ENCODE measurements at places on chromosomes 1 and 21.

- no peak for DNase-seq
Observed at GRCh38 chr1:200819726-200820125, 53.1 kb upstream of the GPR25 start.

GRCh38 chr21:27365394-27365793, 398.5 kb upstream of the ADAMTS5 start:
- no peak for DNase-seq

DNA sequence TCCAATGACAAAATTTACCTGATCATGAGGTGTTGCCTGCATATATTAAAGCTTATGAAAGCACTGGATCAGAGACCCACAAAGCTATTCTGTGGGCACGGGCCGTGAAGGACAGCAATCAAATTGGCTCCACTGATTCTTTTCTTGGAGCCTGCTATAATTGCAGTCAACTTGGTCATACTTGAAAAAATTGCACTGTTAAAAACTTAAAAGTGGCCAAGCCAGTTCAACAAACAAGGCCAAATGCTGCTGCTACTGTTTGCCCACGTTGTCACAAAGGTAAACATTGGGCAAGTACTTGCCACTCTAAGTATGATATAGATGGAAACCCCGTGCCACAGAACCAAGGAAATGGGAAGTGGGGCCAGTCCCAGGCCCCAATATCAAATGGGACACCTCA, 37.8 kb downstream of the CYP4A11 start:
- no peak for DNase-seq

DNA sequence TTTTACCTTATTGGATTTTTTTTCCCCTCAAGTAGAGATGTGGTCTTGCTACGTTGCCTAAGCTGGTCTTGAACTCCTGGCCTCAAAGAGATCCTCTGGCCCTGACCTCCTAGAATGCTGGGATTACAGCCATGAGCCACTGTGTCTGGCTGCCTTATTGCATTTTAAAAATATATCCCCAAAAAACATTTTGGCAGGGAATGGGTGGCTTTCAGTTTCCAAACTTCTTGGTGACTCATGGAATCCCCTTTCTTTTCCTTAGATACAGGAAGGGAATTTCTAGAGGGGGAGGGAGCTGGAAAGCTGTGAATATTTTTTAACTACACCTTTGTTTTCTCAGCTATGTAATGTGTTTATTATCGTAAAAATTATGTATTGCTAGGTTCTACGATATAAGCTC, 73.3 kb downstream of the SNRPE start:
- no peak for DNase-seq

DNA sequence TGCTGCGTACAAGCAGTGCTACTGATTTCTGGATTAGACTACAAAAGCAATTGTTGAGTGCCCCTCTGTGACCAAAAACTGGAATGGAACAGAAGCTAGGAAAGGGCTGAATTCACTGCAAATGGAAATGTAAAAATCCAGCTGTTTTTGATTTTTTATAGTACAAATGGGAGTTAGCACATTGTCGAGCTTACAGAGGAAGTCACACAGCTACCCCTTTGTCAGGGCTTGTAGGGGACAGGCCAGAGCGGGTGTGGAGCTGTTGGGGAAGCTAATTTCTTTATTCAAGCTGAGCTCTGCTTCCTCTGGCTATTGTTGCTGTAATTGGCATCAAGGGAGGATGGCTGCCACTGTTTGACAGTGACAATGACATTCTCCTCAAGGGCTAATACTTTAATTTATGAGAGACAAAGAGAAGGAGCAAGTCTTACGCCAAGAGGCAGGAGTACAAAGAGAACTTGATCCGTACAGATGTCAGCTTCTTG, 96.1 kb downstream of the SLC35F3 start:
- DNase-seq, result no peak

DNA sequence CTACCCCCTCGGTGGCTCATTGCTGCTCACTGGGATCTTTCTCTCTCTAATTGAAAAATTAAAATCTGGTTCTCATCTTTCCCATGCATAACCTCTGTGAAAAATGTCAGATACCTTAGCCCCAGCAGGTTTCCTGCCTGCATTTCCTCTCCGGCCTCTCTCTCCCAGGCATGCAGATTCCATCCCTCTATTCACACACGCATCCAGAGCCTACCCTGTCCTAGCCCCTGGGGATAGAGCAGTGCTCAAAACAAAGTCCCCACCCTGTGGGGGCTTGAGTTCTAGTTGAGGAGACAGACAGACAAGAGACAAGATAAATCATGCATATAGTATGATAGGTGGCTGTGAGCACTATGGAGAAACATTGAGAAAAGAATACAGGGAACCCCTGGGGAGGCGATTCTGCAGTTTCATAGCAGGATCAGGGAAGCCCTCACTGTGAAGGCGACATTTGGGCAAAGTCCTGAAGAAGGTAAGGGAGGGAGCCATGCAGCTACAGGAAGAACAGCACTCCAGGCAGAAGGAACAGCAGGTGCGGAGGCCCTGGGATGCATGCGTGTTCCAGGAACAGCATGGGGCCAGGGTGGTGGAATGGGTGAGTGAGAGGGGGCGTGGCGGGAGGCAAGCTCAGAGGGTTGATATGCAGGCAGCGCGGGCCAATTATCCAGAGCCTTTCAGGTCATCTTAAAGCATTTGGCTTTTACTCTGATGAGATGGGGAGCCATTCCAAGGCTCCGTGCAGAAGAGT, 3.5 kb upstream of the BSND start:
- no peak for DNase-seq

DNA sequence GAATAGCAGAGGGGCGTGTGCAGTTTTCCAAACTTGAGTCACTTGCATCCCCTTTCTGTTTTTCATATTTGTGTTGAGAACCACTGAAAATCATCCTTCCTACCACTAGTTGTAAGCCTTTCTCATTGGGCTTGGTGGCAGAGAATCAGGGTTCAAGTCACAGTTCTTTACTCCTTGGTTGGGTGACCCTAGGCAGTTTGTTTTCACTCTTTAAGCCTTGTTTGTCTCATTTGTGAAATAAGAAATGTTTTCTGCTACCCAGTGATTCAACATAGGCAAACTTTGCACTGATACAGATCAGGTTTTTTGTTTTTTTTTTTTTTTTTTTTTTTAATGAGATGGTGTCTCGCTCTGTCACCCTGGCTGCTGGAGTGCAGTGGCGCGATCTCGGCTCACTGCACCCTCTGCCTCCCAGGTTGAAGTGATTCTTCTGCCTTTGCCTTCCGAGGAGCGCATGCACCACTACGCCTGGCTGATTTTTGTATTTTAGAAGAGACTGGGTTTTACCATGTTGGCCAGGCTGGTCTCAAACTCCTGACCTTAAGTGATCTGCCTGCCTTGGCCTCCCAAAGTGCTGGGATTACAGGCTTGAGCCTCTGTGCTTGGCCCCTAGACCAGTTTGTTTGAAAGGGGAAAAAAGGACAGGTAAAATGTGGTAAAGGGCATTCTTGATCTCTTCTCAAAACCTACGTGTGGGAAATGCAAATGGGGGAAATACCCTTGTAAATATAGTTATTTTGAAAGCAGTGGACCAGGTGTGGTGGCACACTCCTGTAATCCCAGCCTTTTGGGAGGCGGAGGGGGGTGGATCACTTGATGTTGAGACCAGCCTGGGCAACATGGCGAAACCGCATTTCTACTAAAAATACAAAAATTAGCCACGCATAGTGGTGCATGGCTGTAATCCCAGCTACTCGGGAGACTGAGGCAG, 3.2 kb downstream of the CLIC4 start:
- DNase-seq, result no peak

DNA sequence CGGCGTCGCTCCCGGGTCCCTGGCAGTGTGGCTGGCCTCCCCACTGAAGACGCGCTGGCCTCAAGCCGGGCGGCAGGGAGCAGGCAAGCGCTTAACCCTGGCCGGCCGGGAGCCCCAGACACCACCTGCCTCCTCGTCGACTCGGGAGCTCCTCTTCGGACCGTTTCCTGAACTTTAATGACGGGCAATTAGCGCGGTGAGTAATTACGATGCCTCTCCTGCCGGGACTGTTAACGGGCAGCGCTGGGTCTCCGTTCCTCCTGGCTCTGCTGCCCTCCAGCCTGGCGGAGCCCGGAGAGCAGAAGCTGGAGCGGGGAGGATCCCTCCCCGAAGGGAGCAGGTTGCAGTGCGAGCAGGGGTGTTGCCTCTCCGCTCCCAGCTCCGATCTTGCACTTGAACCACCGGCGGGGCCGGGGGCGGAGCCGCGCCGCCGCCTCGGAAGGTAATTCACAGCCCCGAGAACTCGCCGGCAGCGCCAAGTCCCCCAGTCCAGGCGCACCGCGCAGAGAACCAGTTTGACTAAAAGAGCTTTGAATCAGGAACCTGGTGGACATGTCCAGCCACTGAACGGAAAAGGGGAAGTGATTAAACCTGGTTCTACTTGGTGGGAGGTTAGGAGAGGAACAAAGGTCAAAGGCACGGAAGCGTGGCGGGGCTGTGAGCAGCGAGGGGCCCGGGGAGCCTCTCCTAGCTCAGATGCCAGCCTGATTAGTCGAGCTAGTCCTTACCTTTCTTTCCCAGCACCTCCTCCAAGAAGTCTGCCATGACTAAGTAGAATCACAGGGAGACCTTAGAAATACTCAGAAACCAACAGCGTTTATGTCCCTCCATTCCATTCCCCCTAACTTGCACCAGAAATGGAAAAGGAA, 18.3 kb upstream of the PLEKHA6 start:
- DNase-seq, result peak; percentile 58

DNA sequence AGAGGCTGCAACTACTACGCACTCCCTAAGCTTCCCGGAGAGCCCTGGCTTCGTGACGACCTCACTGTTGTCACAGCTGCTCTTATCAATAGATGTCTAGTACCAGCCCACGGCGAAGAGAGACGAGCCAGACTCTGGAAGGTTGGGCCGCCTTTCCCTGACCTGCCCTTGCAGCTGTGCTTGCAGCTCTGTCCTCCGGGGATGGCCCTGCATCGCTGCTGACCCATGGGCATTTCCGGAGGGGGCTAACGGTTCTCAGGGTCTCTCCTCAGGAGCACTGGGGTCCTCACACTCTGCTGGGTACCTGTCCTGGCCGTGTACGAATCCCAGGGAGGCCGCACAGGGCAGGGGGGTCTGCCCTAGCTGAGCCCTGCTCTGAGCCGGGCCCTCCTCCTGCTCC, 93.8 kb upstream of the COL6A1 start:
- no peak for DNase-seq

- DNase-seq, result no peak
Observed at GRCh38 chr1:113040041-113040440, 33.0 kb upstream of the LRIG2 start.

GRCh38 chr1:21963477-21964217, 13.2 kb upstream of the CELA3B start:
- peak; percentile 90 for DNase-seq

- DNase-seq, result no peak
Observed at GRCh38 chr1:87497380-87498203, 168.9 kb downstream of the LMO4 start.

- no peak for DNase-seq
Observed at GRCh38 chr1:184389446-184389845, 2.6 kb downstream of the C1orf21 start.

DNA sequence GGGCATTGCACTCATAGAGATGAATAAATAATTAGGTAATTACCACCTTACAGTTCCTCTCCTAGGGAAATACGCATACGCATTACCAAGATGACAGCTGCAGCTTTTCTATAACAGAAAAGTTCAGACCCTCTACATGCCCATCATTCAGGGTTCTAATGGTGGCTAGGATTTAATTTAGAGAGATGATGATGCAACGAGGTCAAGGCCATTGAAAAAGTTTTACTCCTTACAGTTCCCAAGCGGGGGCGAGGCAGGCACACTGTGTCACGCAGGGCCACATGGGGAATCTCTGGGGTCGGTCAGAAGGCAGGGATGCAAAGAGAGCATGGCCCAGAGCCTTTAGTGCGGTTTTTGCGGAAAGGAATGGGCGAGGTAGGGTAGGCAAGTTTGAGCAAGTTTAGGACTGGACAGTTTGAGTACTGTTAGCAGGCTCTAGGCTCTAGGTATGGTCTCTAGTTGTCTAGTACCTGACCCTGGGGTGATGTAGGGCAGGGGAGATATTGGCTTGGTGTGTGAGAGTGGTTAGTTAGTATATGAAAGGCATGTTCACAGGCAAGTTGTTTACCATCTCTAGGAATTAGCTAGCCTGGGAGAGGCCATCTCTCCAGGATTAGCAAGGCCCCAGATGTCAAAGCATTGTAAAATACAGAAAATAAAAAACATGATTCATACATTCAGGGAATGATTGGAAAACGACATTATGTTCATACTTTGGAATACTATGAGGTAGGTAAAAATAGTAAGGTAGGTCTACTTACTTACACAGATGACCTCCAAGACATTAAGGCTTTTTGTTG, 29.6 kb upstream of the ID3 start:
- DNase-seq, result no peak

DNA sequence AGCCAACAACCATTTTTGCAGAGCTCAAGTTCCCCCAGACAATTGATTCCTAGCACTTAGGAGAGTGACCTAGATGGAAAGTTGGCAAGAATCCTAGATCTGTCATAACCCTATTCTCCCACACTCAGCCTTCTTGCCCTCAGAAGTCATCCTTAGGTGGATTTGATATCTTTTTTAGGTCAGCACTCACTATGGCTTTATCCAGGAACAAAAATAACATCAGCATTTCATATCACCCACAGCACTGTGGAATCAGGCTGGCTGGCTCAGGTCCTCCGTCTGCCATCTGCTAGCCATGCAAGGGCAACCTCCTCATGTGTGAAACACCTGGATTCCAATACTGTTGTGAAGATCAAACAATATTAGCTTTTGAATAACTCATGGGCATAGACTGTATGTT, 6.0 kb downstream of the DPT start:
- DNase-seq, result no peak

DNA sequence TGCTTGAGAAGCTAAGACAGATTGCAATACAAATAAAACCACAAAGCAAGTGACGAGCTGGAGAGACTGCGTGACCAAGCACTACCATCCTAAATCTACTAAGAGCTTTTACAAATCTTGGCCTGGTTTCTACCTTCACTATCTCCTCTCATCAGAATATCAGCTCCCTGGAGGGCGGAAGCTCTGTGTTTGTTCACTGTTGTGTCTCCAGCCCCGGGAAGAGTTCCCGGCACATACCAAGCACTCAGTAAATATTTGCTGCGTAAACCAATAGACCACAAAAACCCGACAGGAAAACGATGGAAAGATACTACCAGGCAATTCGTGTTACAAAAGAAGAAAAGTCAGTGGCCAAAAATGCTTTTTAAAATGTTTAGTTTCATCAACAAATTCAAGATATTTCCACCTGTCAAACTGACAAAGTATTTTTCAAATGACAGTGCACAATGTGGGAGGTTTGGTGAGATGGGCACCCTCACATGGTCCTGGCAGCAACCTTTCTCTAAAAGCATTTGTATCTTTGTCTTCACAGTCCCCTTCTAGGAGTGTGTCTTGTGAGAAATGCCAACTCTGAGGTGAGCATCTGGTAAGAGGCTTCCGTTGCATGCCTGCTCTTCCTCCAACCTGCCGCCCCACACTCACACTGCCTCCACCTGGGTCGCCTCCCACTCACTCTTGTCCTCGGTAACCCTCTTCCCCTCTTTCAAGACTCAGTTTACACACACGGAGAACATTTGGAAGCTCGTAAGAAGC, 34.7 kb downstream of the SLC1A7 start:
- no peak for DNase-seq
